ENCODE measurements at places on chromosomes 2 and 18.

DNA sequence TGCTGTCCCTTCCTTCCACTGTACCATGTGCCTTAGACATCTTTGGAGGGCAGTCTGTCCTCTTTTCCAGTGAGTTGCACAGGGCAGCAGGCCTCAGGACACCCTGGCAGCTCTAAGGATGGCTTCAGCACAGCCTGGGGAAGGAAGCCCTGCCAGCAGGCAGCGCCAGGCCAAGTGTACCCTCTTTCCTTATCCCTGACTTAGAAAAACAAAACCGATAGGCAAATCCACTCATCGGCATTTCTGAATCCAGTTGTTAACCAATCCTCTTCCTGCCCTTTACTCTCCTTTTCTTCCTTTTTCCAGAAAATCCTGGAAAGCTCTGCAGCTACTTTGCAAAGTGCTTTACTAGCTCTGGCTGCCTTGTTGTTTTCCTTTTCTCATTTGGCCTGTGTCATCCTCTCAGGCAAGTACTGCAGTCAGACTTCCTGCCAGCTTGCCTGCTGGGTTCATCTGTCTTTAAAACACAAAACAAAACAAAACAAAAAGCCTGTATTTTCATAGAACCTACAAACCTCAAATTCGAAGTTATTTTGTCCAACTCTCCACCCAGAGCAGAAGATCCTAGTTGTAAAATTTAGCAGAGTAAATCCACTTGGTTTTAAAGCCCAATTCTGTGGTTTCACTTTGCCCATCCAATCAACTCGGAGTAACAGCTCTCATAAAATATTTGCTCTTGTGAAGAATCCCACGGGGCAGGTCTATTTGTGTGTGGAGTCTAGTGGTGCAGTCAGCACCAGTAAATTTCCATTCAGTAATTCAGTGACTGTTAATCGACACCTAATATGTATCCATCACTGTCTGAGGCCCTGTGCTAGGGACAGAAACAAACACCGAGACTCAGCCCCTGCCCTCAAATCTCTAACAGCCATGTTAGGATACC is 45.2 kb downstream of the PCBP1 start:
- DNase-seq = peak; percentile 52

DNA sequence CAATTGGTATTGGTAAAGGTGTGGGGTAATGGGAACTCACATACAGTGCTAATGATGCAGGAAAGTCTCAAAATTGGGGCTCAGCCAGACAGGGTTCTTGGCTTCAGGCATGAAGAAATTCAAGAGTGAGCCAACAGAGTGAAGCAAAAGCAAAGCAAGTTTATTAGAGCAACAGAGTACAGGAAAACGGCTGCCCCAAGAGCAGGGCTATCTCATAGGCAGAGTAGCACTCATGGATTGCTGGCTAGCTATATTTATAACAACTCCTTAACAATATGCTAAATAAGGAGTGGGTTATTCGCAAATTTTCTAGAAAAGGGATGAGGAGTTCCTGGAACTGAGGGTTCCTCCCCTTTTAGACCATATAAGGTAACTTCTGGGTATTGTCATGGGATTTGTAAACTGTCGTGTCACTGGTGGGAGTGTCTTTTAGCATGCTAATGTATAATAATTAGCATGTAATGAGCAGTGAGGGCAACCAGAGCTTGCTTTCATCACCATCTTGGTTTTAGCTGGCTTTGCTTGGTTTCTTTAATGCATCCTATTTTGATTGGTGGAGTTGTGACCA is 233.8 kb upstream of the NOL4 start:
- DNase-seq = no peak

- DNase-seq = no peak
Measured at GRCh38 chr2:25920336-25920735, 42.0 kb upstream of the ASXL2 start.

- no peak for DNase-seq
Measured at GRCh38 chr2:175187378-175187777, 5.9 kb upstream of the ATP5MC3 start.

DNA sequence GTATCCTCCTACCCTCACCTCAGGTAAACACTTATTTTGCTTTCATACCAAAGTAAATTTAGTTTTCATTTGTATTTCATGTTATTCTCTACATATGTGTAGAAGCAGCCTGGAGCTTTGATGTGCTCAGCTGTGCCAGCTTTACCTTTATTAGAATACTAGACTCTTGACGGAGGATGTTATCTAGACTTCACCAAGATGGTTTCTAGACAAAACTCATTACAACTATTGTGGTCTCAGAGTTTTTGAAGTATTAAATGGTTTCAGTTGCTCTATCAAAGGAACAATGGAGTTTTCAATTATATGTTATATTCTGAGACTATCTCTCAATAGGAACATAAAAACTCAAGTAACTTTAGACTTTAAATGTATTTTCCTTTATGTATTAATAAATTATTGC is 5.0 kb upstream of the IL18RAP start:
- no peak for DNase-seq

DNA sequence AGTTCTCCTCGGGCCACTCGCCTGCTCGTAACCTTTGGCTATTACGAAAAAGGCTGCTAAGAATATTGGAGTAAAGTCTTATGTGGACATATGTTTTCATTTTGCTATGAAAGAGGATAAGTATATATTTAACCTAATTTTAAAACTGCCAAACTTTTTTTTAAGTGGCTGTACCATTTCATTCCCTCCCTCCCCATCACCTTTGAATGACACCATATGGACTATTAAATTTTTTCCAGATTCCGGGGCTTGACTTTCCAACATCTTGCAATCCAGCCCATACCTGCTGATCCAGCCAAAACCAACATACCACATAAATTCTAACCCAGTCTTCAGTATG is 31.5 kb downstream of the REEP1 start:
- DNase-seq = no peak

- DNase-seq = no peak
Measured at GRCh38 chr2:184875212-184875611, 276.9 kb downstream of the ZNF804A start.

DNA sequence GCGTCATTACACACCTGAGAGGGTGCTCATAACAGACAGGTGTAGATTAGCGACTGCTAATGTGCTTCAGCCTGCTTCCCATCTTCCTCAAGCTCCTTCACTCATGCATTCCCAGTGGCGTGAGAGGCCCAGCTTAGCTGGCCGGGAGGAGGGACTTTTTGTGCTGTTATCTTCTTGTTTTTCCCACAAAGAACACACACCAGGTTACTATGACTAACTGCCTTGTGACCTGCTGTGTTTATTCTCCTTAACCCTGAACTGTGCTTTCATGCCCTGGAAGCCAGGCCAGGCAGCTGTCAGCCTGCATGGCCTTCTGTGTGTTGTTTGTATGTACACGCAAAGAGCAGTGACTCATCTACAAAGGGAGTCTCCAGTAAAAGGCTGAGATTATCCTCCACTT is 143.8 kb downstream of the PIEZO2 start:
- peak; percentile 42 for DNase-seq

DNA sequence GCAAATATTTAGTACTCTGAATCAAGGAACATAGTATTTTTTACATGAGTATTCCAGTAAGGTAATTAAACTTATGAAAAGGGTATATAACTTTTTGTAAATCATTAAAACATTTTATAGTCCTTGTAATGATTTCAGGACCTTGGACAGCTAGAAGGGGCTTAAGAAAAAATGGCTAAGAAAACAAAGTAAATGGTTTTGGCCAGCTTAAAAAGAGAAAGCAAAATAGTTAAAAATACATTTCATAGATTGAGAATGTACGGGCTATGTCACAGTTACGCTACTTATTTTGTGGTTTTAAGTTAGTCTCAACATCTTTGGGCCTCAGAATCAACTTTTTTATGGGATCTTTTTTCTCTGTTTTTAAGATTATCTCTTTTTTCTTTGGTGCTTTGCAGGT is 26.7 kb downstream of the POLI start:
- DNase-seq = no peak

- DNase-seq = no peak
Measured at GRCh38 chr2:129765326-129765677, 214.2 kb upstream of the RAB6C start.

DNA sequence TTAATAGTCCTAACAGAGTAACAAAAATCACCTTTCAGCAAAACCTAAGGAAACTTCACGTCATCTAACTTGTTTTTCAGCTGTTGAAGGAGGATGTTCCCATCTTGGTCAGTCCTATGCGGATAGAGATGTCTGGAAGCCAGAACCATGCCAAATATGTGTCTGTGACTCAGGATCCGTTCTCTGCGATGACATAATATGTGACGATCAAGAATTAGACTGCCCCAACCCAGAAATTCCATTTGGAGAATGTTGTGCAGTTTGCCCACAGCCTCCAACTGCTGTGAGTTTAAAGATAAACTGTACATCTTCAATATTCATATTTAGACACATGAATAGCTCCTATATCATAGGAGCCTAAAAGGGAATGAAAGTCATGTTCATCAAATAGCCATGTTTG is 10.5 kb downstream of the COL3A1 start:
- no peak for DNase-seq

DNA sequence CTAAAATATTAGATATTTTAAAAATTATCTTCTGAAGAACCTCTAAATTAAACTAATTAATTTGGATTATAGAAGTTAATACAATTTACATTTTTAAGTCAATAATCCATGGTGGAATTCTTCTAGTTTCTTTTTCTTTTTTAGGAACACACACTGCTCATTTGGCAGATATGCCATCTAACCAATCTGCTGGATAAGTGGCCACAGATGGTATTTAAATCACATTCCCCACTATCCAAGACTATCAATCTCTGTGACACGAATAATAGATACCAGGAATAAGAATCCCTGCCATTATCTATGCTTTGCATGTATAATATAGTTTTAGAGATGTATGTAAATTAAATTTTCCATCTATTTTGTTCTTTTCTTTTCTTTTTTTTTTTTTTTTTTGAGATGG is 58.5 kb downstream of the CABYR start:
- DNase-seq = no peak

DNA sequence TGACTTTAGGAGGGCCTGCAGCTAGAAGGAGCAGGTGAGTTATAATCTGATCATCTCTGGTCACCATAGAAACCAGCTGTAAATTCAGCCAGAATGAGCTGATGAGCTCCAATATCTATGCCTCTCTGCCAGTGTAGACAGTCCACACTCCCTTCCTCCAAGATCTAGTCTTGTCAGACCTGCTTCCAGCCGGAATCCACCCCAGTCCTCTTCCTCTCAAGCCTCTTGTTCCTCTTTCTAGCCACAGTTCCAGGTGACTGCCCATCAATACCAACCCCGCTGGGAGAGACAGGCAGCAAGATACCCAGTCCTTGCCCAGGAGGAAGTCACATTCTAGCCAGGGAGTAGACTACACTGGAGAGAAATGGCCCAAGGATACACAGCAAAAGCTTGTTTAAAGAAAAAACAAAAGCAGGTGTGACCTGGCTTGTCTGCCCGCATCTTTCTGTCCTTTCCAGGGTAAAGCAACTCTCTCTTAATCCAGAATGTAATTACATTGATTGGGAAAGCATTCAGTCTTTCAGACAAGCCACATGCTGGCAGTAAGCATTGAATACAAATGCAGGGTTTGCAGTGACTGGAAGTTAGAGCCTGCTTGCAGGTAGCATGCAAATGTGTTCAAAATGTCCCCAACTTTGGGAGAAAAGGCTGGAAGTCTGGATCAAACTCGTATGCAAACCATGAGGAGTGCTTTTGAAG is 9.0 kb upstream of the SLC35F6 start:
- no peak for DNase-seq

DNA sequence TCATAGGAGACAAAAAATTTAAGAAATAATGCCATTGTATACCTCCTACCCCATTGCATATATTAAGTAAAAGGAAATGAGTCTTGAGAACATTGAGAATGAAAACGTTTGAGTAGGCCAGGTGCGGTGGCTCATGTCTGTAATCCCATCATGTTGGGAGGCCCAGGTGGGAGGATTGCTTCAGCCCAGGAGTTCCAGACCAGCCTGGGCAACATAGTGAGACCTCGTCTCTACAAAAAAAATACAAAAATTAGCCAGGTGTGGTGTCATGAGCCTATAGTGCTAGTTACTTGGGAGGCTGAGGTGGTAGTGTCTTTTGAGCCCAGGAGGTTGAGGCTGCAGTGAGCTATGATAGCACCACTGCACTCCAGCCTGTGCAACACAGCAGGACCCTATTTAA is 107.7 kb upstream of the MGAT5 start:
- no peak for DNase-seq

DNA sequence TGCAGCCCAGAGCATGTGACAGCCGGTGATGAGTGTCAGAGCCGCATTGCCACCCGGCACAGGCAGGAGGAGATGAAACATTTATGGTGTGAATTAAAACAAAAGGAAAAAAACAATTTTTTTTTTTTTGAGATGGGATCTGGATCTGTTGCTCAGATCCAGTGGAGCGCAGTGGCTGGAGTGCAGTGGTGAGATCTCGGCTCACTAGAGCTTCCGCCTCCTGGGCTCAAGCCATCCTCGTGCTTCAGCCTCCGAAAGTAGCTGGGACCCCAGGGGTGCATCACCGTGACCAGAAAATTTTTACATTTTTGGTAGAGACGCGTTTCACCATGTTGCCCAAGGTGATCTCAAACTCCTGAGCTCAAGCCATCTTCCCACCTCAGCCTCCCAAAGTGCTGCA is 182.1 kb upstream of the SALL3 start:
- no peak for DNase-seq

DNA sequence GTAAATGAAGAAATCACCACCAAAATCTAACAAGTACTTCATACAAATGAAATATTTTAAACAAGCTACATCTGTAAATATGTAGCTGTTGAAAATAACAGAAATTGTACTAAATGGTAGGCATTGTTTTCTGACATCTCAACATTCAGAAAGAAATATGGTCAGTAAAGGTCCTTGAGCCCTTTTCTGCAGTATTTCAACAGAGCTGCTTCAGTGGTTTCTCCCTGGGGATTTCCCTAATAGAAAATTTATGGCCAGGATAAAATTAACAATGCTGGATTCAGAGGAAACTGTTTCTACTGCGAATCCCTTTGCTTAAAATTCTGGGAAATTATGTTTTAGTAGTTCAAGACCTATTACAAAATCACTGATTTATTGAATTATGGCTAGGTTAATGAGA is 256.6 kb downstream of the PIEZO2 start:
- no peak for DNase-seq

DNA sequence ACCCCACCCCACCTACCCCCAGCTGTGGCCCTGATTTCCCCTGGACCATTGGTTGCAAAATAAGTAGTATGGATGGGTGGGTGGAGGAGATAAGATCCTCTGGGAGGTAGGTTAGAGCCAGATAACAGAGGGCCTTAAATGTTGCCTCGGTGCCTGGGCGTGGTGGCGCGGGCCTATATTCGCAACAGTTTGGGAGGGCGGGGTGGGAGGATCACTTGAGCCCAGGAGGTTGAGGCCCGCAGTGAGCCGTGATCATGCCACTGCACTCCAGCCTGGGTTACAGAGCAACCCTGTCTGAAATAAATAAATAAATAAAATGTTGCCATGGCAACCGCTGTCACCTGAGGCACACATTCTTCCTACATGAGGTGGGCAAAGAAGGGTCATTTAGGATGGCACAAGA is 103.3 kb upstream of the GATA6 start:
- DNase-seq = no peak

- no peak for DNase-seq
Measured at GRCh38 chr2:229124136-229124535, 147.0 kb downstream of the PID1 start.
